T-helper 2 cell treated with Interferon-gamma antibody and Interleukin-4, amounts not matched to agents 5 μg/mL and 100 μg/mL, for 36 hours (primary cell): ENCODE measurements at places on chromosomes 3 and 15.

- DNase-seq, result peak; percentile 27
Measured at GRCh38 chr15:88605189-88606069, 15.7 kb upstream of the AEN start.

- no peak for DNase-seq
Measured at GRCh38 chr3:194046995-194047645, 88.8 kb upstream of the HES1 start.

- no peak for DNase-seq
Measured at GRCh38 chr3:171879472-171879871, 36.3 kb downstream of the TMEM212 start.

- no peak for DNase-seq
Measured at GRCh38 chr3:3368306-3368705, 188.8 kb upstream of the CRBN start.

DNA sequence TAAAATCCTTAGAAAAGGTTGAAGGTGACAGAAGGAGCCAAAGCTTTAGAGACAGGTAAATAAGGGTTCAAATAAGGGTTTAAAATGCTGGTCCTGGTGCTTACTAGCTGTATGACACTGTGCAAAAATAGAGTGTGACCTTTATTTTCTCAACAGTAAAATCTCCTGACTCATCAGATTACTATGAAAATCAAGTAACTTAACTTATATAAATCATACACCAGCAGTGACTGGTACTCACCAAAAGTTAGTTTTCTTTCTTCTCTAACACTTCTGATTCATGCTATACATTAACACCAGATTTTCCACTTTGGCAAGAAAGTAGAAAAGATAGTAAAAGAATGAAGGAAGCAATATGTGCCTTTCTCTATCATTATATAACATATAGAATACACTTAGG is 205.9 kb upstream of the GBE1 start:
- DNase-seq, result no peak

DNA sequence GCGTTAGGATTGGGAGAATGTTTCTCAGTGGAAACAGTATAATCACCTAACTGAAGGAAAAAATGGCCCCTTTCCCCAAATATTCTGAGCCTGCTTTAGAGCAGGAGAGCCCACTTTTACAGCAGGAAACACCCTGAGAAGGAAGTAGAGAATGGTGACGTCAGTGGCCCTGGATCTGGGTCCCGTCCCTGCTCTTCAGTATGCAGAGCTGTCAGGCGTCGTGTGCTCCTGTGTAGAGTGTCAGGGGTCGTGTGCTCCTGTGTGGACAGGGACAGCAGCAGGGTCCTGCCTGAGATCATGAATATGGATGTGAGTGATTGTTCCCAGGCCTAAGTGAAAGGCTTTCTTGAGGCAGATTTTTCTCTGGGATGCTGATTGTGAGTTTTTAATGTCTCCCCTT is 45.2 kb downstream of the CGNL1 start:
- no peak for DNase-seq

GRCh38 chr3:173902871-173903270 is 505.3 kb downstream of the NLGN1 start:
- DNase-seq, result no peak

- no peak for DNase-seq
Measured at GRCh38 chr3:138594935-138595610, 1.0 kb upstream of the CEP70 start.

DNA sequence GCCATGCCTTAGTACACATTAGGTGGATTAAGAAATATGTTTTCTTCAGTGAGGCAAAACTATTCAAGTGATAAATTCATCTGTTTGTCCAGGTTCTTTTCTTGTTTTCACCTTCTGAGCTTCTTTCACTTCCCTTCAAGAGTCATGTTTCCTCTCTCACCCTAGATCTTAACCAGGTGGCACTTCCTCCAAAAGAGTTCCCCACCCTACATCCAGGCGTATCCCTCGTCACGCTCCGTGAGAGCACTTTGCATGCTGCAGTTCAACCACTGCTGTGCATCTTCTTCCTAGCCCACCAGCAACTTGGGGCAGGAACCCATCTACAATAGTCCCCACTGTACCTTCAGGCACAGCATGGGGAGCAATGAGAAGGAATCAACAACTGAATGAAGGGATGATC is 28.9 kb downstream of the OSBPL10 start:
- no peak for DNase-seq

DNA sequence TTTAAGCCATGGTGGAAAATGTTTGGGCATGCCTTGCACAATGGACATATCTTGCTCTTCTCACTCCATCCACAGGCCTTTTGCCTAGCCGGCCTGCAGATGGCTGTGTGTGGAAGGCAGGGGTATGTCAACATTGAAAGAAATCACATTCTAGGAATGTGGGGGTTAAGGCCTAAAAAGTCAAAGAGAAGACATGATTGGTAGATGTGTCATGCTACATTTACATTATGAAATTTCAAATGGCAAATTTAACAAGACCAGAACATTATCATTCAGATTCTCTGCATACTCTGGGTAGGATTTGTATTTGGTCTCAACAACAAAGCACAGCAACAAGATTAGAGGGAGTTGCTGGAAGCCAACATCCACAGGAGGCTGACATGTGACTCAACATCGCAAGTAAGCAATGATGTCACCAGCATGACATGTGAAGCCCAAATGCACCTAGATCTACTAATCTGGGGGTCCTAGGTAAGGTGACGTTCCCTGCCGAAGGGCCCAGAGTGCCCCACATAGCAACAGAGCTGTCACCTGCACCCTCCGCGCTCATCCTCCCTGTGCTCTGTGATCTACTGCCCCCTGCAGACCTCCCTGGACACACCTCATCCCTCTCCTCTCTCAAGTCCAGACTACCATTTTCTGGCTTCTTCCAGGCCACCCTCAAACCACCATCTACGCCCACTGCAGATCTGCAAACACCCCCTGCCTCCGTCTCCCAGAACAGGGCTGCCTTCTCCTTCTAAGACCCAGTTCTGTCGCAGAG is 39.4 kb downstream of the CLDN18 start:
- no peak for DNase-seq

DNA sequence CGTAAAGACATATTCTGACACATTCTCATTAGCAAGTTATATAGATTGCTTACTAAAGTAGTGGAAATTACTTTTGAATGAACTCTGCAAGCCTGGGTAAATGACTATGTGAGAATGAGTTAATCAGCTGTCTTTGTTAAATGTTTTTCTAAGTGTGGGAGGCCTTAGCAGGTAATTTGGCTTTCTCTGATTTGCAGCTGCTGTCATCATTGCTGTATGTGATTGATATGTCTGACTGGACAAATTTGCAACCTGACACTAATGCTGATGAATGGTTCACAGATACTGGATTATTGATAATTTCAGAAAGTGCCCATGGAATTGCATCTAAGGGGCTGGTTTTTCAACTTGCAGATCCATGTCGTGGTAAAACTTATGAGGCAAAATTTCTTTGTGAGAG is 372.2 kb upstream of the SGO1 start:
- DNase-seq, result no peak

GRCh38 chr15:36175741-36176291 is 403.6 kb upstream of the CDIN1 start:
- no peak for DNase-seq

DNA sequence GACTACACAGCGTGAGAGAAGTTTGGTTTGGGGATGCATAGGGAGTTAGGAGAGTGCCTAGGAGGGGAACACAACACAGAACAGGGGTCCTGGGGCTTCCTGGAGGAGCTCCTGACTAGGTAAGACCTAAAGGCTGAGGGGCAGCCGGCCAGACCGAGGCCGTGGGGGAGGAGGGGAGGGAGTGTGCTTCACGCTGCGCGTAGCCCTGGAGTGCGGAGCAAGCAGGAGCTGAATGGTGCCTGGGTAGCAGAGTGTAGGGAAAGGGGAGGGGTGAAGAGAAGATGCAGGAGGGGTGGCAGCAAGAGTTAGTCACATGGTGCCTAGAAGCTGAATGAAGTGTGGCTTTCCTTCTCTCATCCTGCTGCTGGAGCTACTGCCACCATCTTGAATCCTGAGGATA is 32.4 kb upstream of the HHATL start:
- no peak for DNase-seq

GRCh38 chr3:47250309-47251060 is 32.1 kb downstream of the KIF9 start:
- no peak for DNase-seq

- DNase-seq, result no peak
Measured at GRCh38 chr15:100783291-100783690, 96.3 kb upstream of the ALDH1A3 start.

DNA sequence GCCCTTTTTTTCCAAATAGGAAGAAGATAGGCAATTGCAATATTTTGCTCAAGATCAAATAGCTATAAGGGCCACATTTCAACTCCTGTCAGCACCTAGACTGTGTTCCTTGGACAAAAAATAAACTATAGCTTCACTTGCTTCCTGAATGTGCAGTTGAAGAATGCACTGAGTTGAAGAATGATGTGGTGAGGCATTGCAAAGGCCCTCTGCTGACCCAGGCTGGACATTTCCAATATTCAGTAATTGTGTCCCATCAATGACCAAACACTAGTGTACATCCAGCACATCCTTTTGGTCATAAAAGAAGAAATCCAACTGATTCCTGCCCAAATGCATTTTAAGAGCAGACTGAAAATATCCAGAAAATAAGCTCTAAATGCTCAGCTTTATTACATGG is 424.8 kb upstream of the TGFBR2 start:
- no peak for DNase-seq

- DNase-seq, result no peak
Measured at GRCh38 chr3:197499427-197499826, 56.3 kb downstream of the BDH1 start.

GRCh38 chr3:57948080-57948671 is 60.0 kb upstream of the FLNB start:
- DNase-seq, result no peak

GRCh38 chr3:126811530-126811929 is 107.5 kb downstream of the CHCHD6 start:
- no peak for DNase-seq

DNA sequence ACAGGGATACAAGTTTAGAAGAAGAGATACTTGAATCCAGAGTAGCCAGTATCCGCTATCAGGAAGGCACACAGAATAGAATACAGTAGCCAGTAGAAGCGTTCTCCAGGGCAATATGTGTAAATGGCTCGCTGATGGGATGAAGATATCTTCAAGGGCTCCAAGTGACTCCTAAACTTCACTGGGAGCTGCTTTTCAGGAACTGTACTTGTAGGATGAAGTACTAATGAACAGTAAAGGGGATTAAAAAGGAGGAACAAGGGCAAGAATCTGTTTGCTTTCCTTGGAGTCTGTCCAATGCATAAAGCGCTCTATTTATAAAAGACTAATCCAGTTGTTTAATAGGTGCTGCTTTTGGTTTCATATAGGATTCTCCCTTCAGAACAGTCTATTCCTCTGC is 78.4 kb downstream of the THRB start:
- DNase-seq, result no peak

DNA sequence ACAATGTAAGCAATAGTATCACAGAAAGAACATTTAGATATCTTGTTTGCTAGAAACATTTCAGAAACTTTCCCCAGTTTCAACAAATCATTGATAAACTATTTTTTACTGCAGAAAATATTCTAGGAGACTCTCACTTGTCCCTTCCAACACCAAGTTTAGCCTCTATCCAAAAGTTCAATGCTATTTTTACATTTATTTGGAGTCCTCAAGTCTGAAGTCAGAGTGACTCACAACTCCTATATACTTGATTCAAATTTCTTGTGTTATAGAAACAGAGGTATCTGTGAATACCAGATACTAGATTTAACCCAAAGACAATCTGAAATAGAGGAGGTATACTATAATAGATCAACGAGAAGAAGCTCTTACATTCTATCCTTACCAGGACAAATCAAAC is 49.6 kb downstream of the RFX7 start:
- no peak for DNase-seq

- no peak for DNase-seq
Measured at GRCh38 chr3:111319598-111319997, 222.4 kb upstream of the CD96 start.

DNA sequence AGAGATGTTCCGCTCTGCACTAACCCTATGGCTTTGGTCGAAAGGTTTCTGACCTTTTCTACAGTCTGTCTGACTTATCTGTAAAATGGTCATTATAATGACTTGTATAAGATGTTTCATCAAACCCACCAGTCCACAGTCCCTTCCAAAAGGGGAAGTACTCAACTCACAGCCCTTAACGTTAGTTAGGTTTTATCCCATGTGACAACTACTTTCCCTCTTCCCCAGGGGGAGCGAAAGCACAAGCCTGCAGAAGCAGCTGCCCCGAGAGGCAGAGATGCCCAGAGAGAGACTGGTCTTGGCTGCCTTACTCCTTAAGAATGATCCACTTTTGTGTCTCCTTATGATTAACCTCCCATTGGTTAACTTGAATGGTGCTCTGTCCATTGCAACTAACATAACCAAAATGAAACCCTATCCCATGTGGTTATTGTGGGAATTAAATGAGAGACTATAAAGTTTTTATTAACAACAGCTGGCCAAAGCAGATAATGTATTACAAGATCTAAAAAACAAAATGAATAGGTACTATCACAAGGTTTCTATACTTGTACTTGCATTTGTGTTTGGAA is 6.4 kb downstream of the ASTE1 start:
- DNase-seq, result no peak

DNA sequence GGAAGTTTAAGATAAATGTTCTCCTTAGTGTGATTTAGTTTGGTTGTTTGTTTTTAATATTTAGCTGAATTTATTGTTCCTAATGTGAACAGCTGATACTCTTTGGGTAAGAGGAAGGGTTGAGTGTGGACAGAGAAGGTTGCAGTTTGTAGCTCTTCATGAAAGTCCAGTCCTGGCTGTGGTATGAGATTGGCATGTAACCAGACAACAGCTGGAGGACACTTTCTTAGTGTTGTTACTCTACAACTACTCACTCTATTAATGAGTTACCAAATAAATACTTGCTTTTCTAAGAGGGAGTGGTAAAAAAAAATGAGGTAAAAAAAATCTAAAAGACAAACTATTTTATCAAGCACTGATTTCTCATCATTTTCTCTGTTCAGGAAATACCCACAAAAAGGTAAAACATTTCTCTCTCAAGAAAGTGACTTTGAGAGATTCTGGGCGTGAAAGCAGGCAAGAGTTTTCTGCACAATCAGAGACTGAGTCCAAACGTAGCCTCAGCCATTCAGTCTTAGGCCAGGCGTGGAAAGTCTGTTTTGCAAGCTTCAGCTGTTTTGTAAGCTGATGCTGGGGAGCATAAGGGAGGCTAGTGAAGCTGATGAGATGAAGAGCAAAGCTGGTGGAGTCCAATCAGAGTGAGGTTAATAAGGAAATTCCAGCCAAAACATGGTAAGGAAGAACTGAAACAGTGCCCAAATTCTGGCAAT is 138.5 kb upstream of the ARPP21 start:
- no peak for DNase-seq

DNA sequence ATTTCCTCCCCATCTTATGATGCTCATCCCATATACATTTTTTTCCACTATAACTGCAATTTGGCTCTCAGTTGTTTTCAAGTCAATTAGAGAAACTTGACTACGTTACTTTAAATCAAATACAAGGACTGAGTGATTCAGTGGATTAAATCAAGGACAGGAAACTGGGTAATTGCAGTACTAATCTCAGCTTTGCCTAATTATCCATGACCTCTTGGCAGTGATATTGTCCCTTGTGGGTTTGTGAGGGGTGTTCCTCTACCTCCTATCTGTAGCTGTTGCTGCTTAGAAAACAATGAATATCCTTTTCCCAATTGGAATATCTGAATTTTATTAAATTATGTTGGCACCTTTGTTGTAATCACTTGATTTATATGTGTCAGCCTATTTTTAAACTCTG is 79.4 kb downstream of the ZPLD1 start:
- DNase-seq, result no peak
